ENCODE measurements at places on chromosomes 7 and 10.

- DNase-seq: no peak
Measured at GRCh38 chr7:24939416-24939815, 40.6 kb downstream of the OSBPL3 start.

DNA sequence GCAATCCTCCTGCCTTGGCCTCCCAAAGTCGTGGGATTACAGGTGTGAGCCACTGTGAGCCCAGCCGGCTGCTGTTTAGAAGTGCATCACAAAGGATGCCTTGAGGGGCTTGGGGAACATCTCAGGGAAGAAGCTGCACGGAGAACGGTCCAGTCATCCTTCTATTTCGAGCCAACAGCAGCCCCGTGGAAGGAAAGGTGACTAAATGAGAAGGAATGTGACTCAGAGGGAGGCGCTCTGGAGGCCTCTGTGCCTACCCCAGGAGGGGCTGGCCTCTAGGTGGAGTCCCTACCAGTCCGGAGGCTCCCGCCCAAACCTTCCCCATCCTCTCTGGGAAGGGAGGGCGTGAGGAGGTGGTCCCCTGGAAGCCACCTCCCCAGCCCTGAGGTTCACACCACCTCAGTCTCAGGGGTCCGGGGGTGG, 76.2 kb downstream of the CTBP2 start:
- no peak for DNase-seq

DNA sequence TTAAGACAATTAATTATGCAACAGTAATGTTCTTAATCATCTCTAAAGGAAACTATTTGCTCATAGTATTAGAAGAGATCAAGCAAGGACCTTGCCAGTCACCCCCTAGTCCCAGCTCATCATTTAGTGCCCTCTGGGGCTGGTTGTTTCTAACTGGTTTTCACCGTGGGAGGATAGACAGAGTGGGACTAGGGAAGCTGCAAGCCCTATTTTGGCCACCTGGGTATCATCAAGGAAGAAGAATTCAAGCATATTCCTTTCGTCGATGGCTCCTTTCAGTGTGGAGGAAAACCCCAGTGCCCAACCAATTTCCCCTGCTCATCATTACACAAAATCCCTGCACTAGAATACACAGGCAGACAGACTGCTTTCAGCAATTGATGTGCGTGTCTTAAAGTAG, 30.6 kb upstream of the FGFR2 start:
- DNase-seq: no peak

- no peak for DNase-seq
Measured at GRCh38 chr10:25701652-25702051, 232.4 kb upstream of the MYO3A start.

- no peak for DNase-seq
Measured at GRCh38 chr10:101848894-101849351, 5.3 kb upstream of the KCNIP2 start.

DNA sequence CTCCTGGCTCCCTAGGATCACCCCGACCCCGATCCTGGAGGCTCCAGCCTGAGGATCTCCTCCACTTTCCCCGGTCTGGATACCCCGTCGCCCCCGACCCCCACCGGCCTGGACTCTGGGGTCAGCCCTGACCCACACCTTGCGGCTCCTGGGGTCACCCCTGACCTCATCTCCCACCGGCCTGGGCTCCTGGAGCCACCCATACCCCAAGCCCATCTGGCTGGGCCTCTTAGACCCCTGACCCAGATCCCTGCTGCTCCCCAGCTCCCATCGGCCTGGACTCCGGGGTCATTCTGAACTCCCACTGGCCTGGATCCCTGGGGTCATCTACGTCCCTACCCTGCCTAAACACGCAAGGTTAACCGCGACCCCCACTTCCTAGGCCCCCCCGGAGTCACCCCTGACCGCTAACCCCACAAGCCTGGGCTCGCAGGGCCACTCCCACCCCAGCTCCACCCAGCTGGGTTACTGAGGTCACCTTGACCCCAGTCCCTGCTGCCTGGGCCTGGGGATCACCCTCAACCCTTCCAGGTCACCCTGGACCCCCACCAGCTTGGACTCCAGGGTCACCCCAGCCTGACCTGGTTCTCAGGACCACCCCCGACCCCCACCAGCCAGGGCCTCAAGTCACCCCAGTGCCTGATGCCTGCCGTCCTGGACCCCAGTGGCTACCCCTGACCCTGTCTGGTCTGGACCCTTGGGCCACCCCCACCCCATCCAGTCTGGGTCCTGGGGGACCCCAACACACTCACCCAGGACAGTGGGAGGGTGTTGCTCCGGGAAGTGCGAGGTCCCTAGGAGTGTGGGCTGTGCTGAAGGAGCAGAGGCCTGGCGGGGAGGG, 1.2 kb downstream of the FOXK1 start:
- no peak for DNase-seq

GRCh38 chr7:47601119-47601880, 19.4 kb upstream of the TNS3 start:
- no peak for DNase-seq

- no peak for DNase-seq
Measured at GRCh38 chr7:51899611-51900010, 583.0 kb upstream of the COBL start.

DNA sequence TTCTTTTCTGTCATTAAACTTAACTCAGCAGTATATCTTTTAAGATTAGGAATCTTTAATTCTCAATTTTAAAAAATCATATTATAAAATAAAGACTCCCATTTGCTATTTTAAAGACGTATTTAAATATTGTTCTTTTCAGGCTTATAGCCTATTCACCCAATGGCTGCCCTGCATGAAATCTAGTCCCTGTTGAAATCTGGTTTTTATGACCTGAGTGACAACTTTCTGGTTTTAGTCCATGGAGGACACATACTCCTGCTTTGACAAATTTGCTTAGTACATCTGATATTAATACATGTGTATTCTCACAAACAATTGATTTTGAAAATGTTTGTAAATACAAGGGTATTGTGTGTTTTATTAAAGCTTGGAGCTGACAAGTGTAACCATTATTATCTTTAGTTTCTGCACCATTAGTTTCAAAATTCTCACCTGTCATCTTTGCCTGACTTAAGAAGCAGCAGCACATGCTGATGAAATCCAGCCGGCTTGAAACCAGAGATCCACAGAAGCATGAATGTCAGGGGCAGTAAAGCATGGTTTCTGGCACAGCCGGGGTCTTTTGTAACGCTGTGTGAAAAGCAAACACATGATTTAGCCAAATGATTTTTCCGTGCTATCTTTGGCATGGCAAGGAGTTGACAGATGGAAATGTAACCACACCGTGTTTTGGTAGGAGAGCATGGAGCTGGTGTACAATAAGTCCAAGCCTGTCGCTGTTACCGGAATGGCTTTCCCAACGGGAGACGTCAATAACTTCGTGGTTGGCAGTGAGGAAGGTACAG, 262.8 kb downstream of the DYNC1I1 start:
- no peak for DNase-seq

DNA sequence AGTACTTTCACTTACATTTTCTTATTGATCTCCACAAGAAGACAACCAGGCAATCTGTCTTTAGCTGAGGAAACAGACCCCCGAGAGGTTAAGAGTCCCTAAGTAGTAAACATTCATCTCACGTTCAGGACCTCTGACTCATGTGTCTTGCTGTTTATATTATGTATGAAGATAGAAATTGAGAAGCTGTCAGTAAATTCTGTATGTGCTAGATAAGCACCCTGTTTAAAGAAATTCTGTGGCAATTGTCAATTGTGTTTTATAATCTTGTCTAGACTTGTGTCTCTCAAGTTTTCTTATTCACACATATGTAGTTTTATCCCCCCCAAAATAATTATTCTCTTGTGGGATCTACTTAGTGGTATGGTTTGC, 14.5 kb downstream of the ADK start:
- no peak for DNase-seq

DNA sequence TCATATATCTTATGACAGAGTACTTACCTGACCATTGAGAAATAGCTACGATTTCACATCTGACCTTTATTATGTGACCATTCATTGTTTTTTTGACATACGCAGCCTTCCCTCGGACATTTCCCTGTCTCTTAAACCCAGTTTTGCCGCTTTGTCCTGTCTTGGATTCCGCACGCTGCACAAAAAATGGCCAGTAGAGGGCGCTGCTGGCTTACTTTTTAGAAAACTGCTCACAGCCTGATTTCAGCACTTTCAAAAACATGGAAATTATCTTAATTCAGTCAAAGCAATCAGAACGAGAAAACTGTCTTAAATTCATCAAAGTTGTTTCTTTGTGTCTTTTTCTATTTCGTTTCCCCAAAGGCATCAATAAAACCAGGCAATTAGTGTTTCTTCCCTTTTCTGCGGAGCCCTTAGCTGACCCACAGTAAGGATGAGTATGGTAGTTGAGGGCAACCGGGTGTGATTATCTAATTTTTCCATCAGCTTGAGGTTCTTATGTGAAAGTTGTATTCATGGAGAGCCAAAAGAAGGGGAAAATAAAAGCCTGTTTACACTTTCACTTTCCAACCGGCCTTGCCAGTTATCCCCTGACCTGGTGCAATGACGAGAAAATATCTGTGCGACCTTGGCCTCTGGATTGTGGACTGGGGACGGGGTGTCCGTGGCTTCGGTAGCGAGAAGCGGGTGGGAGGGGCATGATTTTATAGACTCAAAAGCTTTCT, 144.4 kb downstream of the DYNC1I1 start:
- DNase-seq: peak; percentile 80

- DNase-seq: no peak
Measured at GRCh38 chr7:128174386-128174785, 66.7 kb upstream of the LEP start.

- no peak for DNase-seq
Measured at GRCh38 chr7:44094883-44095592, 9.1 kb upstream of the AEBP1 start.

DNA sequence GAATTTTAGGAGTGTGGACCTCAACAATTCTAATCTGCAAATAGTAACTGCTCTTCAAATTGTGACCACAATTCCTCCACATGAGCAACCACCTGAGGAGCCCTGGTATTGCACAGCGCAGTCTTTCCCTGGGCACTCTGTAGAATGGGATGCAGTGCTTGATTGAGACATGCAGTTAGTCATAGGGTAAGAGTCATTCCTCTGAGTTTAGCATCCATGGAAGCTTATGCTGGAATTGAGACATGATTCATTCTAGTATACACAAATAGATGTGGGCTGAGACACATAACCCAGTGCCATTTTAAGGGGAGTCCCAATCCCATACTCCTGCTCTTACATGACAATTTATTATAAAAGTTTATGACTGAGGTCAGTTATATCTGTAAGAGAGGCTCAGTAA, 582.3 kb upstream of the CNTNAP2 start:
- no peak for DNase-seq

DNA sequence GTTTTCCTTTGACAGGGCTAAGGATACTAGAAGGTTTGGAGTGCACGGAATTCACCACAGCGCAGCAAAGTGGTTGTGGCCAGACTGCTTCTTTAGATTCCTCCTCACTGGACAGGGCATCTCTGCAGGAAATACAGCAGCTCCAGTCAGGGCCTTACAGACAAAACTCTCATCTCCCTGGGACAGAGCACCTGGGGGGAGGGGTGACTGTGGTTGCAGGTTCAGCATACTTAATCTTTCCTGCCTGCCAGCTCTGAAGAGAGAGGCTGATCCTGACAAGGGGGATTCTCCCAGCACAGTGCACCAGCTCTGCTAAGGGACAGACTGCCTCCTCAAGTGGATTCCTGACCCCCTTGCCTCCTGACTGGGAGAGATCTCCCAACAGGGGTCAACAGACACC, 1257.9 kb downstream of the NXPH1 start:
- no peak for DNase-seq

DNA sequence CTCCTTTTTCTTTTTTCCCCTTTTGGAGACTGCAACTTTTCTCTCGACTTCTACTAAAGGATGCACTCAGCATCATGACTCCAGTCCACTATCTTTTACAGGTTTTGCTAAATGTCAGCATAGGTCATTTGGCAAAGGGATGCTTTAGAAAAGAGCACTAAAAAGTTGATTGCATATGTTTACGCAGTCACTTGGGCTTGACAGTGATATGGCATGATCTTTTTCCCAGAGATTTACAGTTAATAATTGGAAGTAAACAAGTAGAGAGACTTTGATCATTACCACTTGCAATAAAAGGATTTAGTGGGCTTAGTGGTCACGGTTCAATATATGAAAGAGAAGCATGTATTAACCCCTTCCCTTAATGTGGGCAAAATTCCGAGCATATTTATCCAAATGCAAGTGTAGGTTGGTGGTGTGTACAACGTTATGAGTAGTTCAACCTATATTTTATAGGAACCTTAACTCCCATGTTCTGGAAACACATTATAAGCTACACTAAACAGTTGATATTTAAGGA, 1.8 kb downstream of the BMI1 start:
- no peak for DNase-seq

DNA sequence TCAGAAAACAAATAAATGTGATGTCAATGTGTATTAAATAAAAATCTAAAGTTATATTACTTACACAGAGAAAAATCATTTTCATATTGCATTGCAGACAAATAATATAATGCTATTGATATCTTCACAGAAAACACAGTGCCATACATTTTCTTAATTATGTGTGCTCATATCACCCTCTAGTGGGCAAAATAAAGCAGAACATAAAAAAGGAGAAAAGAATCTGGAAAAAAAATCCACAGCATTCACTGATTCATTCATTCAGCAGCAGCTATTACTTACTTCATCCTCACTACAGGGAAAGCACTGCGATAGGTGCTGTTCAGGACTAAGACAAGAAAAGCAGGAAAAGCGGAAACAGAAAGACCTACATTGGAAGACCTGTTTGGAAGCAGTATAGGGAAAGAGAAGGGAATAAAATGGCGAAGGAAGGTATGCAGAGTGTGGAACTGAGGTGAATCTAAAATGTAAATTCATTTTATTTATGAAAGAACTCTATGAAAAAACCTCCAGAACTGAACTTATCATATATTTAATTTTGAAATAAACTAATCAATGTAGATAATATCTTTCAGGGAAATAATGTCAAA, 73.2 kb downstream of the POT1 start:
- no peak for DNase-seq

- no peak for DNase-seq
Measured at GRCh38 chr10:88196291-88196690, 332.9 kb downstream of the PTEN start.

- no peak for DNase-seq
Measured at GRCh38 chr10:22427890-22428571, 82.7 kb downstream of the SPAG6 start.

DNA sequence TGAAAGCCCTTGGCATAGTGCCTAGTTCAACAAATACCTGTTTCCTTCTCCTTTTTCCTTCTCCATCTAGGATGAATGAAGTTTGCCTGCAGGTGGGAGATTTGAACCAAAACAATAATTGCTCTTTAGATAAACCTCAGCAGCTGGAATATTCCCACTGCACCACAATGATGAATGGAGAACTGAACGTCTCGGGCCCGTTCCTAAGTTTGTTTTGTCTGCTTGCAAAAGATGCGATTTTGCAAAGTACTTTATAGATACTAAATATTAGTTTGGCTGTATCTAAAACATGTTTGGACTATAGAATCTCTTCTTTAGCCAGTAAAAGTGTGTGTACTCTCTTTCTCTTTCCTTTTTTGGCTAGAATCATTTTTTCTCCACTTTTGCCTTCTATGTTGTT, 75.8 kb upstream of the BMPER start:
- no peak for DNase-seq

GRCh38 chr10:118626953-118627352, 31.5 kb upstream of the PRLHR start:
- no peak for DNase-seq

- no peak for DNase-seq
Measured at GRCh38 chr10:5915451-5915850, 25.4 kb downstream of the FBH1 start.
